NCI-H187 (cell line): ENCODE measurements at places on chromosomes 5 and 9.

GRCh38 chr9:99090336-99091130, 14.4 kb upstream of the TGFBR1 start:
- DNase-seq: no peak

GRCh38 chr5:148532969-148533670, 121.2 kb downstream of the HTR4 start:
- no peak for DNase-seq

- no peak for DNase-seq
Observed at GRCh38 chr5:6736524-6737042, 23.4 kb downstream of the TENT4A start.

DNA sequence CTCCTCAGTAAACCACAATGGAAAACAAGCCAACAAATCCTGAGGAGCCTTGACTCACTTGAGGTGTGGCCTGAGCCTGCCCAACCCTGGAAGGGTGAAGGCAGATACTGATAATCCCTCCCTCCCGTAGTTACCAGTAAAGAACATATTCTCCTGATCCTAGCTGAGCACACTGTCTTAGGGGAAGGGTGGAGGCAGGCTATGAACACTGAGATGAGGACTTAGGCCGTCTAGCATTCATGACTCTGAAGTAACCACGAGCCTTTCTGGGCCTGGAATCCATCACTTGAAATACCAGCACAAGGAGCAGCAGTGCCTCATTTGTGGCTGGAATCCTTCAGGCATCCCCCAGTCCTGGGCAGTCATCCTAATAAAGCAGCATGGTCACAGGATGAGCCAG, 124.5 kb upstream of the PRLR start:
- DNase-seq: no peak

GRCh38 chr9:479971-480350, 265.3 kb downstream of the DOCK8 start:
- no peak for DNase-seq

DNA sequence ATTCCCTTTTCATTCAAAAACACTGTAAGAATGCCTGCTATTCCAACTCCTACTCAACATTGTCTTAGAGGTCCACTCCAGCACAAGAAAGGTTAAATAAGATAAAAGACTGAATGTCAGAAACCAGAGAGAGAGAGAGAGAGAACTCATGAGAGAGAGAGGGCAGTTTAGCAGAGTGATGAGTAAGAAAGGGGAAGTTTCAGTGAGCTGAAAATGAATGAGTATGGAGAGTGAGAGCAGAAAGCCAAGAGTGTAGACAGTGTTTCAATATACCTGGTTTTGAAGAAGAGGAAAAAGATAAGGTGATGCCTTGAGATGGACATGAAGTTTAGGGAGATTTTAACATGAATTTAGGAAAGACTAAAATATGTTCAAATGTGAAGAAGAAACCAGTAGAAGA, 528.0 kb upstream of the SEMA6A start:
- DNase-seq: no peak

DNA sequence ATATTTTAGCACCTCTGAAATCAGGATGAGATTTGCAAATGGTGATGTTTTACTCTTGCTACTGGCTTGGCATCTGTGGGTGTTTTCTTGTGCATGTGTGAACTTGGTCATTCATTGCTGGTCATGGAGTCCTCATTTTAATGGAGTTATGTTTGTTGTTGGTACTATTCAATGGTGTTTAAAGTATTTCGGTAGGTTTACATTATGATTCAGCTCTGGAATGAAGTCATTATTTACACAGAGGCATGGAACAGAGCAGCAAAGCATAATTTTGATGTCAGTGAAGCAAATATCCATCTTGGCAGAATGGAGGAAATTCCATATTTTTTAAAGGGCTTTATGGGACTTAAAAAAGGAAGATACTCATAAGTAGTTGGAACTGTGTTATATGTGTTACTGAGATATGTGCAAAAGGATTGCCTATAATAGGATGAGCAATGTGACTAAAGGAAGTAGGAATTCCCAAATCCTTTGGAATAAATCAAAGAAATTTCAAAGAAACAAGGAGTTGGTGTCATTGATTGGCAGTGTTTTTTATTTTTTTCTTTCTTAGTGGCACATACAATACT, 147.4 kb downstream of the ACTBL2 start:
- DNase-seq: no peak

GRCh38 chr5:115243412-115243811, 19.3 kb downstream of the PGGT1B start:
- no peak for DNase-seq

DNA sequence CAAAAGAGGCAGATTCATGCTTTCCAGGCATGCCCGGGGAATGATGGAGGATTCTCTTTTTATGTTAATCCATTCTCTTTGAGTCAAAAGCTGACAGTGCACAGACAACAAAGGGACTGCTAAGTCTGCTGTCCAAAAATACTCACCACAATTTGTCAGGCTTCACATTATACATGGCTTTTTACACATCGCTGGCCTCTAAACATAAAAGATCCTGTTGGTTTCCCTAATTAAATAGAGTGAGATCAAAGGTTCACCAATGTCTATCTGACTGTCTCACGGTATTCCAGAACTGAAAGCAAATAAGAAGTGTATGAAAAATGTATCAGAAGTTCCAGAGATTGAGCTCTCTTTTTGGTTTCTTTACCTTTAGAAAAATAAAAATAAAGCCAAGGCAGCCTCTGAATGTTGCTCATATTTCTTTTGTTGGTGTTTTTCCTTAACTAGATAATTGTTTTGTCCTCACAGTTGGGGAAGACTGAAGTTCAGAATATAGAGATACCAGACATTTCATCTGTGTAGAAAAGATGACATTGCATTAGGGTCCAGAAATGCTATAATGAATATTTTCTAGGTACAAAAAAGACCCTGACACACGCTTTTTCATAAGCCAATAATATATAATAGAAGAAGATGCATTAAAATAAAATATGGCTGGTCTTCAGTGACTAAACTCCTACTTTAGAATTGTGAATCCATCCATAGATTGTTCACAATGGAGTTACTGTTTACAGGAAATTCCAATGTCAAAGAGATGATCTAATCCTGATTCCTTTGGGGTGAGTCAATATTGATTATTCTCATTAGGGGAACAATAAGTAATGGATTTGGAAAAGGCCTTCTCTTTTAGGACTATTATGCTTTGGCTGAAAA, 688.2 kb upstream of the CDH6 start:
- DNase-seq: no peak

DNA sequence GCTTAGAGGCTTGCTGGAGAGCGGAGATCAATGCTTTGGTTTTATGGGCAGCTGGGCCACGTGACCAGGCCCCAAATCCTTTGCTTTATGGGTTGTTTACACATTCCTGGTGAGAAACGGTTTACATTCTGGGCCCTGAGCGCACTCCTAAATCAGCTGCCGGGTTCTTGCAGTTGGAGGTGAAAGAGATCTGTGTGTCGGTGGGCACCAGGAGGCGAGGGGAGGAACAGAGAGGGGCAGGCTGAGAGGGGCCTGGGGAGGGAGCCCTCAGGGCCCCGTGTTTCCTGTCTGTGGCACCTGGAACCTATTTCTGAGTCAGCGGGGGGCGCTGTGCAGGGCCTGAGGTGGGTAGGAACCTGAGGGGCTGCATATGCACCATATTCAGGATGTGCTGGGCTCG, 63.5 kb upstream of the HAND1 start:
- no peak for DNase-seq

DNA sequence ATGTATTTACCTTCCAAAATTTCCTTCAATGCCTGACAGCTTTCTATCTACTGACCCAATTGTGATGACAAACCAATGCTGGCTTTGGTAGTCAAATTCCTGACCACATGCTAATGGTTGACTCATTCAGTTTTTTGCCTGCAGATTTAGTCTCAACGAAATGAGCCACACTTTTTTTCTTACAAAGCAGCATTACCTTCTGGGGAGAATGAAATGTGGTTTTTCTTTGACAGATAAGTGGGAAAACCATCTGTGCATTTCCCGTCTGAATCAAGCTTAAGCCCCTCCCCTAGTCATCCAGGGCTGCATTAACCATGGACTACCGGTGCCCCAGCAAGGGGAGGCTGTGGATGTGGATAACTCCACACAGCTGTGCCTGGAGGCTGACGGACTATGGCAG, 99.6 kb upstream of the TAF11L2 start:
- no peak for DNase-seq

- no peak for DNase-seq
Observed at GRCh38 chr9:88007291-88007650, 32.9 kb upstream of the CDK20 start.

DNA sequence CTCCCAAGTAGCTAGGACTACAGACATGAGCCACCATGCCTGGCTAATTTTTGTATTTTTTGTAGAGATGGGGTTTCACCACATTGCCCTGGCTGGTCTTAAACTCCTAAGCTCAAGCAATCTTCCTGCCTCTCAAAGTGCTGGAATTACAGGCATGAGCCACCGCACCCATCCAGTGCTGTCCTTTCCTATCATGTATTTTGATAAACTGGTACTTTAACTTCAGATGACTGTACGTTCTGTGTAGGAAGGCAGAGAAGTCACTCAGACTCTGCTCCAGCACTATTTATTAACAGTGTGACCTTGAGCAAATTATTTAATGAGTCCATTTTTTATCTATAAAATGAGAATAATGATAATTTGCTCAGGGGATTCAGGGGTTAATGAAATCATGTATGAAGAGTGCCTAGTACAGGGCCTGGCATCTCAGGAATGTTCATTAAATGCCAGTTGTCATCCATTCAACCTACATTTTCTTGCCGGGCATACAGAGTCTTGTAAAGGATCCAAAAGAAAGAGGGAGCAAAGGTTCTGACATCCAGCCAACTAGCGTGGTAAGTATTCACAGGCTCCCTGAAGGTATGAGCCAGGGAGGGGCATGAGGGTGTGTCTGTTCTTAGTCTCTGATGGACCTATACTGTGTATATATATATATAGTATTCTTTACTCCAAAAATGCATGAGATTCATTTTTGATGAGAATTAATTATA, 201.9 kb downstream of the PBX3 start:
- DNase-seq: no peak

- DNase-seq: no peak
Observed at GRCh38 chr9:126160854-126161329, 165.7 kb upstream of the MVB12B start.

DNA sequence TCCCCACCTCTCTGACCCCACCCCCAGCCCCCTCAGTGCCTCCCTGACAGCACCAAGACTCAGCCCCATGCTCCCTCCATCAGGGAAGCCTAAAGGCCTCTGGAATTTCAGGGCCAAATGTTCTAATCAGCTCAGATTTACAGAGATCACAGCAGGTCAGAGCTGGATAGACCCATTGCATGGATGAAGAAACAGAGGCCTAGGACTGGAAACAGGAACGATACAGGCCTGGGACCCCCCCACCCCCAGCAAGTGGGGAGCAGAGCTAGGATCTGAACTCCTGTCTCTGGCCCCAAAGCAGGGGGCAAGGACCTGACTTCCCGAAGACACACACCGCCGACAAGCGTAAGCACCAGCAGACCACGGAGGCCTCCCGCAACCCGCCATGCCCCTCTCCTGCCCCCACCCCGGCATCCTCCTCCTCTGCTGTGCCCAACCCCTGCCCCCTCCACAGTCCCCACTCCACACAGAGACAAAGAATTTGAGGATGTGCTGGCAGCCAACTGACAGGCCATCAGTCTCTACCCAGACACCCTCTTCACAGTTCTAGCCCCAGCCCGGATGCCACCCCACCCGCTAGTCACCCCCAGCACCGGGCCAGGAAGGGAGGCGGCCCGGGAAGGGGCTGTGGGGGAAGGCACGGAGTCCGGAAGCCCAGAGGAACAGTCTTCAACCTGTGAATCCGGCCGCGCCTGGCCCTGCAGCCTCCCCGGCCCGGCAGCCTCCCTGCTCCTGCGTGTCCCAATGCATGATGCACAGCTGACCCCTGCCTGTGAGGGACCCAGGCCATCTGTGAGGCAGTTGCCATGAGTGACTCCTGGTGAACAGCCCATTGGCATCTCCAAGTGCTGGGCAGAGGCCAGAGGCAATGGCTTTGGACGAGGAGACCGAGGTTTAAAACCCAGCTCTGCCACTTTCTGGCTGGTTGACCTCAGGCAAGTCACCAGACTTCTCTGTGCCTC, 31.3 kb downstream of the NDUFA8 start:
- no peak for DNase-seq

DNA sequence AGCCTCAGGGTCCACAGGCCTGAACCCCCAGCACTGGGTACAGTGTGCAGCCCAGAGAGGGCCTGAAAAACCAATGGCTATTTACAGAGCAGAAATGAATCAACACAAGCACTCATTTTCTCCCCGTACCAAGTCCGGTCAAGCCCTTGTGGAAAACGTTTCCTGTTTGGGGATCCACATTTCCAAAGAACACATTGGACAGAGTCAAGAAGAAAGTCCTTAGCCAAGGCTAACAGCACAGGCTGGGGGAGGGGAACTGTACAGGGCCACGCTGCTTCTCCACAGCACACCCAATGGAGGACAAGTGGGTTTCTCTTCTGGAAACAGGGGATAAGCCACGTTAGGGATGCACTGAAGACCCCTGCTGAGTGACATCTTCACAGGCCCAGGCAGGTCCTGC, 62.3 kb downstream of the NSUN2 start:
- no peak for DNase-seq
